ENCODE measurements at places on chromosomes 5 and 9. TPM values are rescaled to one million over a fixed set of nuclear protein-coding genes. Genes with fewer than 3 reads are reported as not detected.

Gene ZNF622
- 24.3 TPM for total RNA-seq

Gene SOWAHA
- total RNA-seq, result 4.4 TPM

Gene BTNL9
- total RNA-seq, result 0.39 TPM

Gene NR2F1-AS1
- total RNA-seq, result 1.8 TPM

GRCh38 chr5:95217881-95218280, 67.0 kb downstream of the MCTP1 start:
- H3K4me3 ChIP-seq, result no peak overlapping the region
- peaks cover 4% of the 10 kb centered on the region for H3K4me1 ChIP-seq
- DNase-seq, result no peak
- no peak overlapping the region for H3K27ac ChIP-seq

DNA sequence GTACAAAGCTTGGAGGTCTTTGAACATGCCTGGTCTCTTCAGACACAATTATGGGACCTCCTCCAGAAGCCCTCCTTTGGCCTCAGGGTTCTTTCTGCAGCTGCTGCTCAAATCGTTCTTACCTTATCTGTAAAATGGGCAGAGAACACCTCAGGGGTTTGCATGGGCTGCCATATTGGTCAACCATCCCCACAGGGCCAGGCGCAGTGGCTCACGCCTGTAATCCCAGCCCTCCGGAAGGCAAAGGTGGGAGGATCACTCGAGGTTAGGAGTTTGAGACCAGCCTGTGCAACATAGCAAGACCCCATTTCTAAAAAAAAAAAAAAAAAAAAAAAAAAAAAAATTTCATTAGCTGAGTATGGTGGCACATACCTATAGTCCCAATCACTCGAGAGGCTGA, 29.1 kb upstream of the TCF7 start:
- no peak overlapping the region for H3K27ac ChIP-seq
- H3K27me3 ChIP-seq, result peaks cover 3% of the 10 kb centered on the region
- peaks cover 10% of the 10 kb centered on the region for H3K4me1 ChIP-seq
- H3K36me3 ChIP-seq, result no peaks in the 10 kb centered on the region
- no peak overlapping the region for H3K4me3 ChIP-seq

DNA sequence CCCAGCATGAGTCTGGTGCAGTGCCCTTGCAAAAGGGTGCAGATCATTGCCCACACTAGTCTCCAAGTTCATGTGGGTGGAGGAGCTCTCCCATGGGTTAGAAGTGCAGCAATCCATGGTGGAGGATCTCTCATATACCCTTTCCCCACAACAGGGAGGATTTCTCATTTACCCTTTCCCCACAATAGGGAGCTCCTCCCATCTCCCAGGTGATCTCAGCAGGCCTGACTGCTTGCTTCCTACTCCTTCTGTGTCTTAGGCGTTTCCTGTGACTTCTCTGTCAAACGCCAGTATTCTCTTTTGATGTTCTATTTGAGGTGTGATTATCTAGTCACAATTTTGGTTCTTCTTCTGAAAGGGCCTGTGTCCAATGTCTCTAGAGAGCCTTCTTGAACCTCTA, 133.8 kb upstream of the RFX3 start:
- no peak overlapping the region for H3K4me3 ChIP-seq
- no peak for DNase-seq
- H3K36me3 ChIP-seq, result no peaks in the 10 kb centered on the region
- H3K4me1 ChIP-seq, result peaks cover 13% of the 10 kb centered on the region

- H3K4me3 ChIP-seq, result peak overlapping the region; percentile 82
- H3K27me3 ChIP-seq, result peaks cover 33% of the 10 kb centered on the region
- no peak for DNase-seq
- peak overlapping the region; percentile 56 for H3K27ac ChIP-seq
- H3K4me1 ChIP-seq, result peaks cover 6% of the 10 kb centered on the region
These were observed 21.1 kb upstream of the ARAP3 start for GRCh38 chr5:141703133-141703561.

- no peaks in the 10 kb centered on the region for H3K36me3 ChIP-seq
- H3K4me1 ChIP-seq, result peaks cover 46% of the 10 kb centered on the region
- DNase-seq, result no peak
- no peak overlapping the region for H3K4me3 ChIP-seq
- no peak overlapping the region for H3K27ac ChIP-seq
These were observed 112.6 kb downstream of the MACIR start for GRCh38 chr5:103371046-103371607.

Measured in type B pancreatic cell (in vitro differentiated cells).